Frontal cortex (tissue), 4 donors: ENCODE measurements at places on chromosomes 7 and 10. TPM values are rescaled to one million over a fixed set of nuclear protein-coding genes. Genes with fewer than 3 reads are reported as not detected.

RHOBTB1 gene
- total RNA-seq = 30.2 TPM

CNOT4 gene
- 21.6 TPM for total RNA-seq

NKX1-2 gene
- under 0.01 TPM for total RNA-seq

PDK4 gene
- total RNA-seq = 2.9 TPM

STK17A gene
- 13.0 TPM for total RNA-seq

CYP2E1 gene
- total RNA-seq = 14.7 TPM

DEPP1 gene
- 4.1 TPM for total RNA-seq

TMEM140 gene
- total RNA-seq = 0.41 TPM

GATAD1 gene
- 21.2 TPM for total RNA-seq

TSPAN12 gene
- total RNA-seq = 5.7 TPM

FRMPD2 gene
- 3.3 TPM for total RNA-seq
